ENCODE measurements at places on chromosomes 5 and 9. TPM values are rescaled to one million over a fixed set of nuclear protein-coding genes. Genes with fewer than 3 reads are reported as not detected.

Gene C9orf153
- 0.50 TPM for total RNA-seq

Gene IL9
- not detected for total RNA-seq

Gene DRD1
- total RNA-seq = 0.33 TPM

Gene C9
- not detected for total RNA-seq

Gene IL7R
- total RNA-seq = 1.5 TPM

Gene CER1
- 0.24 TPM for total RNA-seq

Gene GCNT4
- 0.26 TPM for total RNA-seq

Gene S1PR3
- total RNA-seq = 1.1 TPM

Gene ABHD17B
- total RNA-seq = 27.5 TPM

Gene TMEM252
- 0.62 TPM for total RNA-seq

Gene SLC4A9
- total RNA-seq = 0.42 TPM

Gene CDX1
- total RNA-seq = not detected

Gene PCA3
- 7.0 TPM for total RNA-seq

Gene PSIP1
- total RNA-seq = 101 TPM

Gene TRPM3
- total RNA-seq = 1.9 TPM

Gene SPOCK1
- total RNA-seq = 46.6 TPM

Gene NCBP1
- total RNA-seq = 48.5 TPM

Gene MZB1
- total RNA-seq = 0.68 TPM

Gene PCDHB3
- total RNA-seq = 2.8 TPM

Gene TLX3
- total RNA-seq = 0.14 TPM

Gene PCDHA9
- 1.1 TPM for total RNA-seq

Gene KIF24
- 5.5 TPM for total RNA-seq

Gene FAXDC2
- 15.9 TPM for total RNA-seq

Gene SV2C
- total RNA-seq = 0.38 TPM

Gene CTSV
- total RNA-seq = 5.6 TPM

Gene AGGF1
- 21.3 TPM for total RNA-seq

Gene ADGRD2
- 0.30 TPM for total RNA-seq

Gene TMEM232
- 3.5 TPM for total RNA-seq

Gene PPP1R26
- total RNA-seq = 15.5 TPM

Gene BAAT
- total RNA-seq = 0.23 TPM

Gene GDF9
- 1.6 TPM for total RNA-seq

Gene CERT1
- total RNA-seq = 18.8 TPM

Gene SPATA31A7
- not detected for total RNA-seq

Gene ABCA2
- 19.4 TPM for total RNA-seq

Gene LCP2
- total RNA-seq = 1.2 TPM

Gene PCDHB11
- total RNA-seq = 3.5 TPM

Gene PIP5KL1
- 1.6 TPM for total RNA-seq

Gene ADAMTSL1
- 6.9 TPM for total RNA-seq

Gene WHRN
- total RNA-seq = 6.8 TPM

Gene OR1Q1
- total RNA-seq = not detected

Gene PCDH12
- 15.8 TPM for total RNA-seq

Gene TERT
- total RNA-seq = 0.50 TPM

Gene PCDHB12
- total RNA-seq = 2.3 TPM

Gene RABEPK
- 25.2 TPM for total RNA-seq

Gene EXD3
- 3.2 TPM for total RNA-seq

Gene MAST4
- total RNA-seq = 24.4 TPM

Gene DEPDC1B
- 11.4 TPM for total RNA-seq

Gene SLC24A2
- total RNA-seq = 3.6 TPM

Gene PCDHB6
- total RNA-seq = 2.9 TPM

Gene TENT4A
- total RNA-seq = 10.5 TPM

Gene MYOT
- total RNA-seq = 0.38 TPM

Gene EIF4E1B
- 3.1 TPM for total RNA-seq

Gene PTGDS
- total RNA-seq = 4.1 TPM

Gene SPINK5
- 0.10 TPM for total RNA-seq

Gene RLN1
- not detected for total RNA-seq

Gene BARHL1
- total RNA-seq = 0.80 TPM

Gene CDH18
- 1.0 TPM for total RNA-seq

Gene TPM2
- 99.8 TPM for total RNA-seq

Gene SYK
- not detected for total RNA-seq
